Stimulated activated CD8-positive, alpha-beta memory T cell treated with anti-CD3 and anti-CD28 coated beads, Interleukin-15, amount 100 ng/mL, for 1 hour (primary cell): ENCODE measurements at places on chromosomes 6 and 20.

GRCh38 chr6:96795481-96795880 lies 41.8 kb downstream of the GPR63 start:
- DNase-seq = no peak

DNA sequence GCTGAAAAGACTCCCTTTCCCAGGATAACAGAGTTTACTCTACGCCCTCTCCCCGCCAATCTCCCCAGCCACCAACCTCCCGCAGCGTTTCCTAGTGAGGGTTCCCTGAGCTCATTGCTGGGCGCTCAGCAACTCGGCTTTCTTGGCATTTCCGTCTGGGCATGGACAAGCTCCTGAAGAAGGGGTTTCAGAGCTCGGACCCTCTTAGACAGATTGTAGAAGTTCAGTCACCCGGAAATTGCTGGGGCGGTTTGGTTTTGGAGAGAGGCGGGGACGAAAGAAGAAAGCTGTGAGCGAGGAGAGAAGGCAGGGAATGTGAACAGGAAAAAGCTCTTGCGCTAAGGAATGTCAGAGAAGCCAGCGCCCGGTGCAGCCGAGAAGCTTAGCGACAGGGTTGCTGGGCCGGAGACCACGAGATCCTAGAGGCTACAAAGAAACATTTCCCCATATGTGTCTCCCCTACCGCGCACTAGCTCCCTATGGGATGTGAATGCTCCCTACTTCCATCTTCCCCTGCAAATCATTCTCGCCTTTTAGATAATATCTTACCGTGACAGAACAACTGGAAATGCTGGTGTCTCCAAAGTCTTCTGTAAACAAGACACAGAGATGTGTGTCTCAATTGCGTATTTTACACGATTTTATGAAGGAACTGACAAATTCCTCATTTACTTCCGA lies 15.8 kb downstream of the POM121L2 start:
- DNase-seq = no peak

DNA sequence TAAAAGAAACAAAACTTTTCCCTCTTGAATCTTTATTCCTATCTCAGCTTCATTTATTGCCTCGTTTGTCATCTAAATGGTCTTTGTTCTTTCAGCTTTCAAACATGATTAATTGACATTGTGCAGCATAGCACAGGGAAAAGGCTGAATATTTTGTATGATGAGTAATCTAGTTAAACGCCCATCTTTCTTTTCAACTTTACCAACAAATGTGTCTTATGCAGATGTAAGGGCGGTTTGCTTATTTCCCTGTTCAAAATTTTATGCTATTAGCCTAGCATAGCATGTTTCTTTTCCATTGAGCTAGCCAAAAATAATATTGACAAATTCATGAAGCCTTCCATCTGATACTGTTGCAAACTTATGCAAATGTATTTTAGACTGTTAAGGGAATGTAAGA lies 176.4 kb upstream of the AKAP12 start:
- DNase-seq = no peak

- DNase-seq = no peak
Observed at GRCh38 chr20:13113731-13114130, 105.0 kb downstream of the SPTLC3 start.

DNA sequence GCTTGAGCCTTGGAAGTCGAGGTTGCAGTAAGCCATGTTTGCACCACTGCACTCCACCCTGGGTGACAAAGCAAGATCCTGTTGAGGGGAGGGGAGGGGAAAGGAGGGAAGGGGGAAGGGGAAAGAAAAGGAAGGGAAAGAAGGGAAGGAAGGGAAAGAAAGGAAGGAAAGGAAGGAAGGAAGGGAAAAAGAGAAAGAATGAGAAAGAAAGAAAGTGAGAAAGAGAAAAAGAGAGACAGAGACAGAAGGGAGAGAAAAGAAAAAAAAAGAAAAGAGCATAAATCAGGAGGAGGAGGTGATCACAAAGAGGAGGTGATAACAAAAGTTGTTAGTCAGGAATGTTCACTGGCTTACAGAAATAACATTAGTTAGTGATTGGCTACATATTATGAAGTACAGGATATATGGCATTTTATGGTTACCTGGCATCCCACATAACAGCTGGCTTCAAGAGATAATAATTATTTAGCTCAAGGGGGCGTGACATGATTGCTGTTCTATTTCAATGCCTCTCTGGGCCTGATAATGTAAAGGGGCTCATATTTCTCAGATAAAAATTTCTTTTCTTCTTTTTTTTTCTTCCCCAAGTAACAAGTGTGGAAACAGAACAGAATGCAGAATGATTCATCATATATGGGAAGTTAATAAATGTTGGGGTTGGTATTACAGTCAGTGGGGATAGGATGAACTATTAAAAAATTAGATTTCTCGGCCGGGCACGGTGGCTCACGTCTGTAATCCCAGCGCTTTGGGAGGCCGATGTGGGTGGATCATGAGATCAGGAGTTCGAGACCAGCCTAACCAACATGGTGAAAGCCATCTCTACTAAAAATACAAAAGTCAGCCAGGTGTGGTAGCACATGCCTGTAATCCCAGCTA lies 27.1 kb downstream of the SAMHD1 start:
- no peak for DNase-seq

DNA sequence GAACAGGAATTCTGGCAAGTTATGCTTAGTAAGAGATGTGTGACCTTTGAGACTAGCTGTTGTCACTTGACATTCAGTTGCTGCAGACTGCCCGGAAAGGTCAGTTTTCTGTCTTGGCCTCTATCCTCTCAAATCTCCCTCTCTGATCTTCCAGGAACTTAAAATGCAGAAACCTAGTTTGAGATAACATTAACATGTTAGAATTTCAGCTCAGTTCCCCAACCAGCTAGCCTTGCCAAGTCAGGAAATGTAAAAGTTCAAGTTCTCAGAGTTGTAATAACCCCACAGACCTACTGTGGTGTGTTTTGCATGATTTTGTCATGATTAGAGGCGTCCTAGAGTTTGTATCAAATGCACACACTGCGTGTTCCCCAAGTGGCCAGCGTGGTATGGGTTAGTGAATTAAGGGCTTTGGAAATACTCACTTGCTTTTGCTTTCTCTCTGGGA lies 46.6 kb downstream of the DUSP22 start:
- no peak for DNase-seq

GRCh38 chr6:39100358-39100757 lies 14.6 kb downstream of the SAYSD1 start:
- DNase-seq = no peak

DNA sequence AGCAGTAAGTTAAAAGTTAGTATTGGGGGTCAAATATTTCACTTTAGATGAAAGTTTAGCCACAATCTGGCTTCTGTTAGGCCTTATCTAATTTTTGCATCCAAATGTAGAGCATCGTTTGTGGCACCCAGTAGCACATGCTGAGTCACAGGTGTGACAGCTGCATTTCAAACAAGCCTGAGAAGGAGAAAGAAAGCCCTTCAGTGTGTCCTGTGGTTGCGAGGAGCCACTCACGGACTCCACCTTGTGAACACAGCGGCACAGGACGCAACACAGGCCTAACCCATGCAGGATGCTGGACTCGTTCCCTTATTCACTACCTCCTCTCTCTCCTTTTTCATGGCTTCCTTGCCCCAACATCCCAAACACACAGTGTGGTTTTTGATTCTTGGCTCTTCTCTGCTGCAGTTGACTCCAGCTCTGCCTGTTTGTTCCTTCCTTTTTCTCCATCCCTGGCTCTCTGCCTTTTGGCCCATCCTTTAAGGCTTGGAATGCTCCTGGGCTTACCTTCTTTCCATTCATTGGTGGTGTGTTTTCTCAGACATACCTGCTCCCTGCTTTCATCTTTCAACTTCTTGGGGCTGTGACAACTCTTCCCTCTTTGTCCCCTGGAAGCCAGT lies 124.2 kb downstream of the SLC16A10 start:
- no peak for DNase-seq

GRCh38 chr6:52519618-52520017 lies 57.2 kb downstream of the TRAM2 start:
- no peak for DNase-seq

GRCh38 chr20:10672624-10673127 lies 1.1 kb downstream of the JAG1 start:
- DNase-seq = no peak

DNA sequence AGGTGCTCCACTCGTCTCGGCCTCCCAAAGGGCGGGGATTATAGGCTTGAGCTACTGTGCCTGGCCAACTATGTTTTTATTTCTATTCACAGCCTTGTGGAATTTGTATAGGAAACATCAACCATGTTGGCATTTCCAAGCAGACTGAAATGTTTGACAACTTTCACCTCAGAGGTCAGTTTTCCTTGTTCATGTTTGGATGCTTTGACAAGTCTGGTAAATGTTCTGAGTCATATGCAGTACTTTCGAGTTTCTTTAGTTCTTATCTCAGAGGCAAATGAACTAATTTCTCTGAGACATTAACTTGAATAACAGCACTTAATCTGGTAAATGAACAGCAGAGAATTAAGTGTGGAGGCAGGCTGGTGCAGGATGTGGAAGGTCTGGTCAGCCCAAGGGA lies 373.4 kb upstream of the SYNCRIP start:
- no peak for DNase-seq

GRCh38 chr6:2505624-2506023 lies 245.1 kb downstream of the MYLK4 start:
- no peak for DNase-seq

DNA sequence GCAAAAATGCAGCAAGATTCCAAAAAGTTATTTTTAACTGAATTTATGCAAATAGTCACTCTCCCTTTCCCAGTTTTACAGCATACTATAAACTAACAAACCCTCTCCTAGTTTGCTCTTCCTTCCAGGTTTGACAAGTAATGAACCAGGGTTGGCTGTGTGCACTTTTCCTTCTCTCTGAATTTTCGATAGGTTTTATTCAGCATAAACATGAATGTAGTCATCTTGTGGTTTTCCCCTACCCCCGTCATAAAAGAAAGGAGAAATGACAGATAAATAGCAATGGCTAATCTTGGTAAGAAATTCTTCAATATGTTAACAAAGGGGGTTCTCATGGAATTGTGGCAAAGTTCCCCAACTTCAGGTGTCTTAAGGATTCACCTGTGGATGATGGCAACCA lies 26.3 kb downstream of the PRDM1 start:
- no peak for DNase-seq

DNA sequence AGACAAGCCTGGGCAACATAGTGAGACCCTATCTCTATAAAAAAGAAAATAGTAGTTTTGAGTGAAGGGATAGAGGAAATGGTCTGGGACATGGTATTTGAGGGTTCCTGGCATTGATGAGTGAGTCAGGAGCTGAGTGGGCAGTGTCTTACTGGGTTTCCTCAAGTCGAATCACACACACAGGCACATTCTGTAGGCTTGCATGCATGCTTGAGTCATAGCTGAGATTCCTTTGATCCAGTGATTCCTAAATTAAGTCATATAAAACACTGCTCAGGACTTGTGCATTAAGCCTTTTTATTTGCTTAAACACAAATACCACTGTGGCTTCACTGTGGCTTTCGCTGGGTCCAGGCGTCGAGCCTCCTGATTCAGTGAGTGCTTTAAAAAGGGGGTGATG lies 71.8 kb upstream of the TMEM181 start:
- DNase-seq = no peak

- no peak for DNase-seq
Observed at GRCh38 chr6:154592199-154592860, 81.8 kb upstream of the CNKSR3 start.

DNA sequence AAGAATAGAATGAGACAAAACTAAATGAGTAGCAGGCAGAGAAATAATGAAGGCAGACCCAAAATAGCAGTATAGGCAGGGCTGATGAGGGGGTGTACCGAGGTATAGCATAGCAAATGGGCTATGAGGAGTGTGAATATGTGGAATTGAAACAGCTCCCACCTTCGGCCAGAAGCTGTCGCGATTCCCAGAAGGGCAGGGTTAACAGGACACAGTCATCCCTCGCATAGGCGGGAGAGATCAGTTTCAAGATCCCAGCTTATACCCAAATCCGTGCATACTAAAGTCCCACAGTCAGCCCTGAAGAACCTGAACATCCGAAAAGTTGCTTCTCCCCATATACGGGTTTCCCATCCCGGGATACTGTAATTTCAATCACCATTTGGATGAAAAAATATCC lies 82.7 kb downstream of the PTPRK start:
- DNase-seq = no peak

- no peak for DNase-seq
Observed at GRCh38 chr6:40588480-40588879, 1.3 kb upstream of the LRFN2 start.

DNA sequence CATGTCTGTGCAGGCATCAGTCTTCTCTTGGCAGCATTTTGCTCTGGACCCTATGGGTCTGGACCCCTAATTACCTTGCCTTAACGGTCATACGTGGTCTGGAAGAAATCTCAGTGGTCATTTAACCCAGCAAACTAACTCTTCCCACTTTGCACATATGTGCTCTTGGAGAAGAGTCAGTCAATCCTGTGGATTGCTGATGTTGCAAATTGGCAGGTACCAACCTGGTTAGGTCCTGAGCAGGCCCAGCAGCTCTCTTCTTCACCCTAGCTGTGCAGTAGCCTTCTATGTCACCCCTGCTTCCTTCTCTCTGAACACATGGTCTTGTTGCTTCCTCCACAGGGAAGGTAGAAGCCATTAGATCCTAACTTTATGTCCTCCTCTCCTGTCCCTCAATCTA lies 1.6 kb downstream of the CEP43 start:
- DNase-seq = no peak

DNA sequence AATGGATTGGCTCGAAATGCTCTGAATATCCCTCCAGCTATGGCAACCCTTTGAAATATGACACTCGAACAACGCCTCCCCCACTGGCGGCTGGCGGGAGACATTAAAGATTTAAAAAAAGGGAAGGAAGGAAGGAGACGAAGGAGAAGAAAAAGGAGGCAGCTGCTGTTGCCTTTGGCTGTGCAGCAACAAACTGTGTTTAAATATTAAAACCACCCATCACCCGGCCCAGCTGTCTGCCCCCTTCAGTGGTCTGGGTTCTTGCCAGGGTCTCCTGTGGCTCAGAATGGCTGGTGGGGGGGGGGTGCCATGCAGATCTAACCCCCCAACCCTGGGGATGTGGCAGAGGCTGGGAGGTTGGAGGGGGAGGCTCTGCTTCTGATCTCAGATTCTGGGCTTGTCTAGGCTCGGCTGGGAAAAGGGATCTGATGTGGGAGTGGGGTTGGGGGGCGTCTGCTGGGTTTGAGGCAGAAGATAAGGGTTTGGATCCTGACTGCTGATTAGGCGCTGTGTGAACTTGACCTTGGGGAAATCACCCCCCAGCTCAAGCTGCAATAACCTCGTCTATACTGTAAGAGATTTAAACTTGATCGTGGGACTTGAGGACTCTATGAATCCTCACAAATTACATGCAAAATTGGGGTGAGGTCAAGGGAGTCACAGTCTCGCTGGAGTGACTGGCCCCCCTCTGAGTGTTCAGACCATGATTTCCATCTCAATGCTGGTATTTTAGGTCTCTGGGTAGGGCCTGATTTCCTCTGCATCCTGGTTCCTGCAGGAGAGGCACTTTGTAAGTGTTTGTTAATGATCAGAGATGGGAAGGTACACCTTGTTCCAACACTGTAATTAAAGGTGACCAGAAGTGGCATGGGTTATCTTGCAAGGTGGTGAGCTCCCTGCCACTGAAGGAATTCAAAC lies 40.3 kb upstream of the BLCAP start:
- no peak for DNase-seq

GRCh38 chr20:37850724-37851355 lies 52.1 kb upstream of the VSTM2L start:
- DNase-seq = no peak
